ENCODE measurements at places on chromosomes 1 and 21.

DNA sequence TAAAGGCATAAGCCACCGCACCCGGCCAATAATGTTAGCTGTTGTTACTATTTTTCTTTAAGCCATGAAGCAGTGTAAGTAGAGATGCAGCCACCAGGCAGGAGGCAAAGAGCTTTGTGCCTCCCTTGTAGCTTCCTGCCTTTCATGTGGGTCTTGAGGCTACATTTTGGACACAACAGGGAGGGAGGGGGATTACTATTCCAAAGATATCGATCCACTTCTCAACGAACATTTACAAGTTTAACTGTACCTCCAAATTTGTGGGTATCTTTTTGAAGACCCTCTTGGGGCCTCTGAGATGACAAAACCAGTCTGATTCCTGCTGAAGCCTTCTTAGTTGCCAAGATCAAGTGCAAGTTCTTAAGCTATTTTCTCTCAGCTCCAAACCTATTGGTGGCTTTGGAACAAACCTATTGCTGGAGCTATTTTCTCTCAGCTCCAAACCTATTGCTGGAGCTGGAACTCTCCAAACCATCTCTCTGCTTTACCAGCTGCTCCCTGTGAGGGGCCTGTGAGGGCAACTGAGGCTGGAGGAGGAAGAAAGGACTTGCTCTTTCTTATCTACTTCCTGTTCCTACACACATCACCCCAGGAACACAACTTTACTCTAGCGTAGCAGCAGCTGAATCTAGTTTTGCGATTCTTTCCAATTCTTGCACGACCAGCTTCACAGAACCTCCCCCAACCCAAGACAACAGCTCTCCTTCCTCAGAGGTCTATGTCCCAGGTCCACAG is 16.1 kb upstream of the RCAN3 start:
- no peak for DNase-seq

GRCh38 chr1:70762386-70762785 is 285.2 kb downstream of the PTGER3 start:
- no peak for DNase-seq

- no peak for DNase-seq
Observed at GRCh38 chr1:192571668-192572067, 3.9 kb upstream of the RGS1 start.

DNA sequence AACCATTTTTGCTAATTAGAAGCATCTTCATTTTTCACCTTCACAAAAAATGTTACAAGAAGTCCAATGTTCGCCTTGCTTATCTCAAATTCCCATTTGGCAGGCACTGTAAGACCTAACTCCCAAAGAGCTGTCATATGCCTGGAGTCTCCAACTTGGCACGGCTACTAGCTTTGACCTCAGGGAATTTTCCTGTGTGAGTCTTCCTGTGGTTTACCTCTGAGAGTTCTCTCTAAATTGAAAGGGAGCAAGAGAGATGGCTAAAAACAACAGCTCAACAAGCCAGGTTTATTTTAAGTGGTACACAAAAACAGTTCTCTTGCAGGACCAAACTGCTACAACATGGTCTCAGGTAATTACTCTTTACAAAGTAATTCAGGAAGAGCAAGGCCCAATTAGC is 756.0 kb upstream of the ADGRL2 start:
- DNase-seq, result no peak

DNA sequence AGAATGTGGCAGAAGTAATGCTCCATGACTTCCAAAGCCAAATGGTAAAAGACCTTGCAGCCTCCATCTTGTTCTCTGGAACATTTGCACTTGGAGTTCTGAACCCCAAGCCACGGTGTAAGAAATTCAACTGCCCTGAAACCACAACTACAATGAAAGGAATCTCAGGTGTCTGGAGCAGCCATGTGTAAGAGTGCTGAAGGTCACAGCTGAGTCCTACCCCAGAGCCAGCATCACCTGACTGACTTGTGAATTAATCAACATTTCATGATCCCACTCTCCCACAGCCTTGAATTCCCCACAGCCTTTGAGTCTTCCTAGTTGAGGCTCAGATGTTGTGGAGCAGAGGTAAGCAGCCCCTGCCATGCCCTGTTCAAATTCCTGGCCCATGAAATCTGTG is 192.8 kb upstream of the CAMK1G start:
- no peak for DNase-seq

DNA sequence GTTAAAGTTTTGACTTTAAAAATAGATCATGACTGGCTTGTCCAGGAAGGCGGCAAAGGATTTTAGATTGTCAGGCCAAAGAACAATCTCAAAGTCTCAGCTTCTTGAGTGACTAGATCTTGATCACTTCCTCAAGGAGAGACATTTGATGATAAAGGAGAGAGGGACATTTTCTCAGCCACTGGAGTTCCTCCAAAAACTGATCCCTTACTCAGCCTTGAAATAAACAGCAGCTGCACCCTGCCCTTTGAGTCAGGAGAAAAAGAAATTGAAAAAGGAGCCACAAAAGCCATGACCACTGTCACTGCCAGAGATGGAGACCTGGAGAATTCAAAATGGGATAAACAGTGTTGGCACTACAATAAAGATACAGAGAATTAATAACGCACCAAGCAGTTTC is 288.4 kb upstream of the PRMT6 start:
- no peak for DNase-seq

DNA sequence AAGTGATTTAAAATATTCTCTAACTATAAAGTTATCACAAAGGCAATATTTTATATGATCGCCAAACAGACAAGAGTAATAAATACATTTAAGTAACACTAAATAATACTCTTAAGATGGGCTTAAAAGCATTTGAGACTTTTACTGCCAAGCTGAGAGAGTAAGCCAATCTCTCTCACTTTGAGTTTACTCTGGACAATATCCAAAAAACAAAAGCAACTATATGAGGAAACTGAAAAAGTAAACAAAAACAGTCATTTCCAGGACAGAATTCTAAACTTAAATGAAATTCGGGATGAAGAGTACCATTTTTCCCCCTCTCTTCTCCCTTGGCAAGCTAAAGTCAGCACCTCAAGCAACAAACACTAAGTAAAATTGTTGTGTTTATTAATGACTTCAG is 173.2 kb downstream of the COP1 start:
- DNase-seq, result no peak

GRCh38 chr1:198966519-198966918 is 327.7 kb downstream of the PTPRC start:
- no peak for DNase-seq

- DNase-seq, result no peak
Observed at GRCh38 chr1:200304171-200304570, 105.7 kb downstream of the ZNF281 start.

- no peak for DNase-seq
Observed at GRCh38 chr1:230328342-230329015, 97.7 kb downstream of the PGBD5 start.

All from GM12892 (cell line).